ENCODE measurements at places on chromosomes 16 and 17.

GRCh38 chr17:11006530-11006929 is 168.6 kb upstream of the PIRT start:
- no peak for DNase-seq

DNA sequence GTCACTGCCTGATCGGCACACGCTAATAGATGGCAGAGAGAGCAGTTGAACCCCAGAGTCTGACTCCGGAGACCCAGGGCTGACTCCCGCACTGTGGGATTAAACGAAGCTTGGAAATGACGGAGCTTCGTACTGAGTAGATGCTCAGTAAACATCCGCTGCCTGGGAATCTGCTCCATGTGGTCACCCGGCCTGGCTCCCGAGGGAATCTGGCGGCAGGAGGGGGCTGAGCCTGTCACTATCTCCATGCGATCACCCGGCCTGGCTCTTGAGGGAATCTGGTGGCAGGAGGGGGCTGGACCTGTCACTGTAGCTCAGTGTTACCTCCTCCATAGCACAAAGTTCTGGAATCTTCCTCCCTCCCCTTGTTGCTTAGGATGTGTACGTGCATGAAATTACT is 139.7 kb upstream of the CIBAR2 start:
- DNase-seq = no peak

GRCh38 chr17:57927048-57927723 is 28.0 kb downstream of the CUEDC1 start:
- DNase-seq = no peak

DNA sequence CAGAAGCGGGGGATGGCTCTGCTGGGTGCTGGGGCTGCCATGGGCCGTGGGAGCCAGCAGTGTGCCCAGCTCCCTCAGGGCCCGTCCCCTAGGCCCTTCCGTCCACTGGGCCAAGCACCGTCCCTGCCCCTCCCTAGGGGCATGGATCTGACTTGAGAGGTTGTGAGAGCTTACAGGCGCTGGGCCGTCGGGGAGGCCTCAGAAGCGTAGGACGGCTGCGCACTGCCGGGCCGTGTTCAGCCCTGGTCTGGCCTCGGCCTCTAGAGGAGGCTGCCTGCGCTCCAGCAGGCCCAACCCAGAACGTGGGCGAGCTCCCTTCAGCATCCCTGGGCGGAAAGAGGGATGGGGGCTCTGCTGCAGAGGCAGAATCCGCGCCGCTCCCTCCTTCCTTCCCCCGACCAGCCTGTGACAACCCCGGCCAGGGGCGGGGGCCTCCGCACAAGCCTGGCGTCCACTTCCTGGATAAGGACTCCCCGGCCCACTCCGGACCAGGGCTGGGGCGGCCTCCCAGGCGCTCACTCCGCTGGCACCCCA is 685 bp upstream of the MPG start:
- DNase-seq = no peak

DNA sequence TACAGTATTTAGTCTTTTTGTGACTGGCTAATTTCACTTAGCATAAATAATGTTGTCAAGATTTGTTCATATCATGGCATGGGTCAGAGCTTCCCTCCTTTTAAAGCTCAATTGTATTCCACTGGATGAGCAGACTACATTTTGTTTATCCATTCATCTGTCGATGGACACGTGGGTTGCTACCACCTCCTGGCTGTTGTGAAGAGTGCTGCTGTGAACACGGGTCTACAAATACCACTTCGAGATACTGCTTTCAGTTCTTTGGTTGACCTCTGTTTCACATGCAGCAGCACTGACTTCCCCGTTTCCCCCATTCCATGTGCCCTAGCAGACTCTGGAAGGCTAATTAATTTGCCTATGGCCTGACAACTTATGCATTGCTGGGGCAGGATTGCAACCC is 285.4 kb downstream of the SHISA9 start:
- no peak for DNase-seq
